ENCODE measurements at places on chromosomes 1 and 21.

- no peak for DNase-seq
Observed at GRCh38 chr1:147214325-147214724, 10.8 kb downstream of the FMO5 start.

GRCh38 chr21:17578162-17578561, 34.5 kb downstream of the BTG3 start:
- DNase-seq: no peak

- DNase-seq: no peak
Observed at GRCh38 chr1:160219062-160219929, 14.1 kb downstream of the PEA15 start.

DNA sequence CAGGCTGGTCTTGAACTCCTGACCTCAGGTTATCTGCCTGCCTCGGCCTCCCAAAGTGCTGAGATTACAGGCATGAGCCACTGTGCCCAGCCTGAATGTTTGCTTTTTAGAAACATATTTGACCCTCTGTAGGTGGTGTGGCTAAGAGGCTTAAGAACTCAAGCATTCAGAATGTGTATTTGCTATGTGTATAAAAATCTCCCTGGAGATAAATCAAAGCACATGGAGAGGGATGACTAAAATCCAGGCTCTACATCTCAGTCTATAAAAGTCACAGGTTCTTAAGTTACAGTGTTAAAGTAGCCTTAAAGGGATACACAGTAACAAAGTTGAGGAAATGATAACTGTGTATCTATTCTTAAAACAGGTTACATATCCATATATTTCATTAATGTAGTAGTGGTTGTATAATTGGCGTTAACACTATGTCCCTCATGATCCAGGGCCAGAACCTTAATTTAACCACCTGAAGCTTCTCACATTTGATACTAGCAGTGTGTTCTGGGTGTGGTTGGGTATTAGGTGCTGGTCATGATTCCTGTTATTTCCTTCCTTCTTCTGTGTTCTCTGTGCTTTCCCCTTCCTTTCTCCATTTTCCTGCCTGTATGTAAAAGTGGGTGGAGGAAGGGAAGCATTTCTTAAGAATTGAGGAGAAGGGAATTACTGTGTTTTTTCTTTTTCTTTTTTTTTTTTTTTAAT, 16.2 kb downstream of the GIPC2 start:
- no peak for DNase-seq

- no peak for DNase-seq
Observed at GRCh38 chr1:234631721-234632125, 21.7 kb upstream of the IRF2BP2 start.

- DNase-seq: no peak
Observed at GRCh38 chr1:58620259-58620658, 43.2 kb upstream of the TACSTD2 start.

DNA sequence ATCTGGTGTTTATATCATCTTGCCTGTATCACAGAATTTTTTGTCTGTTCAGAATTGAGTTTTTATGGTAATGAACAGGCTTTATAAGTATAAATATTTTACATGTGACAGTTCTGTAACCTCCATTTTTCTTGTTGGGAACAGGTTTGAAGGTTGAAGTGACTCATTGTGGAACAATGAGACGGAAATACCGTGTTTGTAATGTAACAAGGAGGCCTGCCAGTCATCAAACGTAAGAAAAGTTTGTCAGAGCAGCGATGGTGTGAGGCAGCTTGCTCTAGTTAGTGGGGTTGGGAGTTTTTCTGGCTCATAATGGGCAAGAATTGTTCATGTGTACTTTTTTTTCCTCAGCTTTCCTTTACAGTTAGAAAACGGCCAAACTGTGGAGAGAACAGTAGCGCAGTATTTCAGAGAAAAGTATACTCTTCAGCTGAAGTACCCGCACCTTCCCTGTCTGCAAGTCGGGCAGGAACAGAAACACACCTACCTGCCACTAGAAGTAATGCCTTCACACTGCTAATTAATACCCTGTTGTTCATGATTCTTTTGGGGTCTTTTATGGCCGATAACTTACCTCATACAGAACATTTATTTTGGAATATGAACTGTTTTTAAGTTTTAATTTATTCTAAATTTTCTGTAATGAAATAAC, 75.2 kb upstream of the TEKT2 start:
- DNase-seq: no peak

GRCh38 chr1:197904126-197904787, 1.8 kb downstream of the C1orf53 start:
- no peak for DNase-seq

- no peak for DNase-seq
Observed at GRCh38 chr1:30856260-30856790, 52.2 kb downstream of the SDC3 start.
